ENCODE measurements at places on chromosomes 7 and 10. TPM values are rescaled to one million over a fixed set of nuclear protein-coding genes. Genes with fewer than 3 reads are reported as not detected.

THAP5 gene
- total RNA-seq, result 22.2 TPM

PLPP4 gene
- 1.1 TPM for total RNA-seq

FLNC gene
- total RNA-seq, result 23.0 TPM

SEMA3C gene
- 83.2 TPM for total RNA-seq

EN2 gene
- not detected for total RNA-seq

GRM3 gene
- total RNA-seq, result 3.3 TPM

ZNF485 gene
- total RNA-seq, result 6.7 TPM

IFIT3 gene
- 0.65 TPM for total RNA-seq

HTRA1 gene
- total RNA-seq, result 3.0 TPM

ITPRID1 gene
- total RNA-seq, result 0.16 TPM

LLCFC1 gene
- total RNA-seq, result not detected

XRCC2 gene
- 0.89 TPM for total RNA-seq

C10orf71 gene
- total RNA-seq, result 0.32 TPM

RAB19 gene
- not detected for total RNA-seq

NPY4R gene
- total RNA-seq, result 4.2 TPM

OR6V1 gene
- not detected for total RNA-seq

SFTPA1 gene
- 0.69 TPM for total RNA-seq

LRRN3 gene
- total RNA-seq, result 13.3 TPM

CAMK2B gene
- total RNA-seq, result 6.9 TPM

PTF1A gene
- not detected for total RNA-seq

IFIT1B gene
- total RNA-seq, result 0.41 TPM

SH3PXD2A gene
- total RNA-seq, result 9.4 TPM

LBX1 gene
- 0.60 TPM for total RNA-seq

ATP6V0E2 gene
- 107 TPM for total RNA-seq

Data from motor neuron (in vitro differentiated cells).